Activated T-helper 9 cell treated with anti-CD3 and anti-CD28 coated beads, Interleukin-2, amount 50 U/mL, for 16 hours (primary cell): ENCODE measurements at places on chromosomes 11 and 22.

DNA sequence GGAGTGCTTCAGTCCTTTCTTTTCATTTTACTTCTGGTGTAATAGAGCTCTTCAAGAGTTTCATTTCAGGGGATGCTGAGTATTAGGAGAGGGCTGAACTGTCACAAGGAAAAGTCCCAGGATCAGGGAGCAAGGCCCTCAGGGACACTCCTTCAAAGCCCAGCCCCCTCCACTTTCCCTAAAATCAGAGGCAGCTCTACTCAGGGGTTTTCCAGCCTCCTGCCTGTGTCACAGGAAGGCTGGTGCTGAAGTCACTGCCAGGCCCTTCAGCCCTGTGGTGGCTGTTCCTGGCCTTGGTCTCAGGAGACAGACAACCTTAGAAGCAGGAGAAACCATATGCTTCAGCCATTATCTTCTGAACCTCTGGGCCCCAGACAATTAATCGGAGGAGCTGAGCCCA is 36.4 kb upstream of the KIRREL3 start:
- no peak for DNase-seq

GRCh38 chr11:13111813-13112130 is 102.7 kb downstream of the RASSF10 start:
- no peak for DNase-seq

- DNase-seq: no peak
Measured at GRCh38 chr22:27204280-27204679, 546.9 kb downstream of the MIAT start.

GRCh38 chr11:101034076-101034475 is 95.5 kb downstream of the PGR start:
- no peak for DNase-seq

GRCh38 chr11:106305458-106305857 is 228.0 kb downstream of the AASDHPPT start:
- DNase-seq: no peak

DNA sequence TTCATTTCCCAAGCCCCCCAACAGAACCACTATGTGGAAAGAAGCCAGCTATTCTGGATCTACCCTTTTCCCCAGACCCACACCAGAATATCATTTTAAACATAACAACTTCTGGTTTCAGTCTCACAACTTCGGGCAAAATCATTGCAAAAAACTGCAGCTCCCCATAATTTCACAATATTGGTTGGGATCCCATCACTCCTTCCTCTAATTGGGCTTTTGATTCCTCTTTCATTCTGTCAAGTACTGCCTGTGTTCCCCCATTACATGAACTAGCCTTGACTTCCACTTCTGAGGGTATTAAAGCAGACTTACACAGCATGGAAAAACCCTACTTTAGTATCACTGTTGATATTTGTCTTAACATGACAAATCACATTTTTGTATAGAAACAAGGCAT is 4.1 kb upstream of the APOL3 start:
- no peak for DNase-seq

GRCh38 chr22:37166675-37167066 is 17.0 kb upstream of the IL2RB start:
- peak; percentile 70 for DNase-seq

DNA sequence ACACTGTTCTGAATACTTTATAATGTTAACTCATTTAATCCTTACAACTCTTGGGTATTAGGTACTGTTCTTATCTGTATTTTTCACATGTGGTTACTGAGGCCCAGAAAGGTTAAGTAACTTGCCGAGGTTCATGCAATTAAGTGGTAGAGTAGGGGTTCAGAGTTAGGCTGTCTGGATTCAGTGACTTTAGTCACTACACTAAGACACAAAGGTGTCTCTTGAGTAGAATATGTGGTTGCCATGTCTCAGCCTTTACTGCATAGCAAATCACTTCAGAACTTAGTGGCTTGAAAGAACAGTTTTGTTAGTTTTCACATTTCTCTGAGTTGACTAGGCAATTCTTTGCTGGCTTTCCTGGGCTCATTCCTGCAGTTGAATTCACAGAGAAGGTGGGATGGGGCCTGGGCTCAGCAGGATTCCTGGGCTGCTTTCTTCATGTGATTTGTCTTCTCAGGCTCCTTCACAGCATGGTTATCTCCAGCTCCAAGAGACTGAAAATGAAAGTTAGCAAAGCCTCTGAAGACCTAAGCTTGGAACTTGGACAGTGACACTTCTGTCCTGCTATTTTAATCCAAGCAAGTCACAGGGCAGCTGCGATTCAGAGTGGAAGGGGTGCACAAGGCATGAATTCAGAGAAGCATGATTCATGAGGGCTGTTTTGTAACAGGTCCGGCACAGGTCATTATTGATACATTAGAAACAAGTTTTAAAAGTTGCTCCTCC is 68.3 kb downstream of the SPECC1L start:
- no peak for DNase-seq

- no peak for DNase-seq
Measured at GRCh38 chr11:62805961-62806441, 761 bp upstream of the NXF1 start.

DNA sequence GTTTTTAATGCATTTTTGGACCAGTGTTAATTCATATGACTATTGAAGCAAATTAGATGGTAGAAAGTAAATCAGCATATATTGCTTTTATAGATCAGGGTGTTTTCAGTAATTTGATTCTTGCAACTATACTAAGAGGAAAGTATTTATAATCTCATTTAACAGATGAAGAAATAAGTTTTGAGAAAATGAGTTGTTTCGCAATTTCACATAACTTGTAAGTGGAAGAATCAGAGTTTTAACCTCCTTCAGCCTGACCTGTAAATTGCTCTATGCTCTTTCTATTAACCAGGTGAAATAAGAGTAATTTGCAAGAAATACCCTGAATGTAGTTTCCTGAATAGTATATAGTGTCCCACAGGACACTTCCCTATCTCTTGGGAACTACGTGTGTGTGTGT is 1106.8 kb upstream of the RAG2 start:
- no peak for DNase-seq

DNA sequence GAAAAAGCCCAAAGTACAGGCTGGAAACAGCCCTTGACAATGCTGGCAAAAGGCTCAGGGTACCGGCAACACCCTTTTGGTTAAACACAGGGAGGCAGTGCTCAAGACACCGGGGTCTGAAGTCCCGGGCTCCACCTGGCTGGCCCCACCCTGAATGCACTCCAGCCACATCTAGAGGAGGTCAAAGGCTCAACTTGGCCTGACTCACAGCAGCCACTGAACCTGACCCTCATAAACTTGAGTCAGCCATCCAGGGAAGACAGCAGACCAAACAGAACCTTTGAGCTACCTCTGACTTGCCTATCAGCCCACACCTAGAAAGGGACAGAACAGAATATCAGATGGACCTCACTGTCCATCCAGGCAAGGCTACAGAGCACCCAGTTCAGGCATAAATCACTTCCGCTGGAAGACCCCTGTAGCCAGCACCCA is 3.8 kb downstream of the CFL1 start:
- no peak for DNase-seq

DNA sequence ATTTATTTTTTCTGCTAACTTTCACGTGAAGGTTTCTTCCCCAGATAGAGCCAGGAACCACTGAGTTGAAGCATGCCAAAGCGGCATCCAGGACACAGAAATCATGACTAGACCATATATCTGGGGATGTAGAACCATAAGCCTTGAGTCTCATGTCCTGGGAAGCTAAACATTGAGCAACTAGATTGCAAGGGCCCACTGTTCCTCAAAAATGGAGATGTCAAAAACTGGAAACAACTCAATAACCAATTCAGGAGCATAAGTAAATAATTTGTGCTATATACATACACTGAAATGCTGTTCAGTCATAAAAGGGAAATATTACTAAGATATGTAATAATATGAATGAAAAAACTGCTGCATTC is 29.0 kb upstream of the CARD16 start:
- DNase-seq: no peak

- DNase-seq: no peak
Measured at GRCh38 chr11:134751031-134751585, 339.1 kb upstream of the B3GAT1 start.

DNA sequence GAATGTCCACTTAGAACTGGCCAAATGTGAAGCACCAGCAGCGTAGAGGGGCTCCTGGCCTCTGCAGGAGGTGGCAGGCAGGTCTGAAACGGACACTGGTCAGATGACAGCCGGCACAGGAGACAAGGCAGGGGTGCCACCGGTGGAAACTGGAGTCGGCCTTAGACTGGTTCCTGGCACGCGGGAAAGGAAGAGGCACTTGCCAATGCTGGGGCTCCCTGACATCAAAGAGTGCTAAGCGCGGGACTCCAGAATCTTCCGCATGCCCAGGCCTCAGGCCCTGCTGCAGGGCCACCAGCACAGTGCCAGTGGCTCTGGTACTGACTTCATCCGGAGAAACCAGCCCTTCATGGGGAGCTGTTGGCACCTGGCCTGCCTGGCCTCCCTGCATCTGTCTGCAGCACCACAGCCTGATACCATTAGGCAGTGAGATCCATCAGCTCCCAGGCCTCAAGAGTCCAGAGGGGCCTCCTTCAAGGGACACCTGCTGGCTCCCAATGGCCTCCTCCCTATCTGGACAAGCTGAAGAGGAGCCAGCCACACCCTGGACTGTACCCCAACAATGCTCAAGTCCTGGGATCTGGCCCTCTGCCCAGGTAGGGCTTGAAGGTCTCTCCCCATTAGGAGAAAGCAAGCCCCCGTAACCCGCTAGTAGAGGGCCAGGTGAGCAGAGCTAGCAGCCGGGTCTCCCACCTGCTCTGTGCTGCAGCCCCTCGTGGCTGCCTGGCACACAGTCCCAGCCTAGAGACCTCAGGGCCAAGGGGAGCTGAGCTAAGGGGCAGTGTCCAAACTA is 29.7 kb upstream of the GNB1L start:
- DNase-seq: no peak

DNA sequence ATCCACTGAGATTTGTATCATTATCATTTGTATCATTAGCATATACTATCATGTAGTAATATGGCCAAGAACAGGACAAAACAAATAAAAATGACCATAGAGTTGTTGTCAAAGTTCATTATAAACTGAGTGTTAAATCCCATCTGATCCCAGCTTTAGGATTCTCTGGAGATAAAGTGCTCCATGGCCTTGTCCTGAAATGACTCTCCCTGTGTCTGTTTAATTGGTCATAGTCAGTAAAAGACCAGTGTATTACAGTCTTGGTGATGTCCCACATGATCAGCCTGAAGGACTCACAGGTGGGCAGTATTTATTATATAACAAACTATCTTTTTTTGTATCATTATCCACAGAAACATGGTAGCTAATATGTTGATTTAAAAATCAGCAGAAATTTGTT is 361.6 kb downstream of the TMEM135 start:
- DNase-seq: no peak

DNA sequence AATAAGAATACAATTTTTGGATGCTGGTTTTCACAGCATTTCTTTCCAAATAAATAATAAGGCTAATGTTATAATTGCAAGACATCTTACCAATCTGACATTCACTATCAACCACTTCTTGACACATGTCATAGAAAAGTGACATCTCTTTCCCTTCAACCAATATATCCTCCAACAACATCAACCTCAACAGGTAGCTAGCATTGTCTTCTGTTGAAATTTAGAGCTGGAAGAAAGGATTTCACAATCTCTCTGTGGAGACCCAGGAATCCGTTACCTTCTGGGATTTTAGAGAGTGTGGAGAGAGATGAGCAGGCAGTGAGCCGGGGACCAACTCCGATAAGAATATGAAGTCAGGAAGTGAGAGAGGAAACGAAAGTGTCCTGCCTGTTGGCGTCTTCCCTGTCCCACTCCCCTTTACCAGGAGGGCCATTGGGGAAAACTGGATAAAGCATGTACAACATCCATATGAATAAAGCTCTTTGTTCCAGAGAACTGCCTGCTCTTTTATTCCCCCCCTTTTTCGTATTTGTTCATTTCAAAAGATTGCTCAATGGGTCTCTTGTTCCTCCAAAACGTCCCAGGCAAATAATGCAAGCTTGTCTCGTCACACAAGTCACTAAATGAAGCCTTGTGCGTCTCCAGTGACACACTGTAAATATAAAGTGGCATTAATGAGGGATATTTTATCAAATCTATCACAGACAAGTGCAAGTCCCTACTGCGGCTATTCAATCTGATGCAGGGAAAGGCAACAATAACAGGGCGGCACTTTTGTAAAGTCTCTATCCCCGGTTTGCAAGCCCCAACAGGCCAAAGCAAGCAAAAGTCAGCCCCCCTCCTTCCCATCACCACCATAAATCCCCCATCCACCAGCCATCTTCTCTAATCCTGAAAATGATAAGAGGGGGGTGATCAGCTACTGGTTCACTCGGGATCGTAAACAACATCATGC is 3.4 kb downstream of the CADM1 start:
- no peak for DNase-seq

GRCh38 chr11:11935536-11935935 is 72.9 kb downstream of the DKK3 start:
- no peak for DNase-seq

GRCh38 chr11:2576549-2576948 is 123.2 kb downstream of the KCNQ1OT1 start:
- no peak for DNase-seq

DNA sequence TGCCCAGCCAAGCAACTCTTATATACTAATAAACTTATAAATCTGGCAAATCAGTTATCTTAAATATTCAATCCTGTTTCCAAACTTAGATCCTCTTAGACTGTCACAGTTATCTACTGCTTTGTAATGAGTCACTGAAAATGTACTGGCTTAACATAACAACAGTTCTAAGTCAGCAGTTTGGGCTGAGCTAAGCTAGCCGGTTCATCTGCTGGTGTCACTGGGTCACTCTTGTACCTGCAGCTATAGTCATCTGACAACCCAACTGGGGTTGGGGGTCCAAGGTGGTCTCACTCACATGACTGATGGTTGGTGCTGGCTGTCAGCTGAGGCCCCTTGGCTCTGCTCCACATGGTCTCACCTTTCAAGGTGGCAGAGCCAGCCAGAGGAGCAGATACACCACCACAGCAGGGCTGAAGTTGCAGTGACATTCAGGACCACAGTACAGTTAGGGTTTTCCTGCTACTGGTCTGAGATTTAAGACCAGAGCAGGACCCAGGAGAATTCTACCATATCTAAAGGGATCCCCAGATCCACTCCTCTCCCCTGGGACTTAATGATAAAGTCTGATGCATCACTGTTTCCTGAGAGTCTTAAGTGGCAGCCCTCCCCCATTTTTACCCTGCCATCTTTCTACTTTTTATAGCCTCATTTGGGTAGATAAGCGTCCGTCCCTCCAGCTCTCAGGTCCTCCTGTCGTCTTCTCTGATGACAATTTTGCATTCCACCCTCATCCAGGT is 7.9 kb upstream of the MACROD1 start:
- no peak for DNase-seq

GRCh38 chr22:46058091-46058420 is 81.1 kb upstream of the WNT7B start:
- DNase-seq: no peak

GRCh38 chr22:45997077-45997776 is 20.3 kb upstream of the WNT7B start:
- no peak for DNase-seq

- no peak for DNase-seq
Measured at GRCh38 chr11:77020734-77021133, 13.5 kb upstream of the B3GNT6 start.
